ENCODE measurements at places on chromosomes 3 and 15.

DNA sequence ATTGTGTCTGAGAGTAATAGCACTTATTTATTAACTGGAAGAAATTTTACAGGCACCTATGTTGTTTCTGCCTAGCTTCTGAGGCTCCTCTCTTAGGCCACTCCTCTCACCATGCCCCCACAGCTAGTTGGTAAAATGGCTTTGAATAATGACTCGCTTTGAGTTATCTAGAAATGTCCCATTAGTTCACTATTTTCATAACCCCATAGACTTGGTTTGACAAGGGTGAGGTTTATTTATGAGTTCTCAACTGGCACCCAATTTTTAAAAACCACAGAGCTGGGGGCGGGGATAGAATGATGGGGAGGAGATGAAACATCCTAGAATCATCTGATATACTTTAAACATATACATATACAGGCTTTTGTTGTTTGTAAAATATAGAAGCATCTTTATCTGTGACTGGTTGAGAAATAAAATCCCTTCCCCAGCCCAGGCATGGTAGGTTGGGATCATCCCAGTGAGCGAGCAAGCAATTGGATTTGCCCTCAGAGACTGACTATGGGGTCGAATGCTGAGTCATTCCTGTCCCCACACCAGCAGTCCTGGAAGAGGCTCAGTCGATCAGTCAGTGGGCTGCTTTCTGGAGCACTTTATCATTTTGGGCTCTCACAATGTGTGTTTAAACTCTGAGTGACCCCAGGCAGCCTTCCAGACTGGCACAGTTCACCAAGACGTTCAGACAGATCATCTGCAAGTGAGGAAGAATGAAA, 60.2 kb upstream of the TSEN2 start:
- no peak for DNase-seq

DNA sequence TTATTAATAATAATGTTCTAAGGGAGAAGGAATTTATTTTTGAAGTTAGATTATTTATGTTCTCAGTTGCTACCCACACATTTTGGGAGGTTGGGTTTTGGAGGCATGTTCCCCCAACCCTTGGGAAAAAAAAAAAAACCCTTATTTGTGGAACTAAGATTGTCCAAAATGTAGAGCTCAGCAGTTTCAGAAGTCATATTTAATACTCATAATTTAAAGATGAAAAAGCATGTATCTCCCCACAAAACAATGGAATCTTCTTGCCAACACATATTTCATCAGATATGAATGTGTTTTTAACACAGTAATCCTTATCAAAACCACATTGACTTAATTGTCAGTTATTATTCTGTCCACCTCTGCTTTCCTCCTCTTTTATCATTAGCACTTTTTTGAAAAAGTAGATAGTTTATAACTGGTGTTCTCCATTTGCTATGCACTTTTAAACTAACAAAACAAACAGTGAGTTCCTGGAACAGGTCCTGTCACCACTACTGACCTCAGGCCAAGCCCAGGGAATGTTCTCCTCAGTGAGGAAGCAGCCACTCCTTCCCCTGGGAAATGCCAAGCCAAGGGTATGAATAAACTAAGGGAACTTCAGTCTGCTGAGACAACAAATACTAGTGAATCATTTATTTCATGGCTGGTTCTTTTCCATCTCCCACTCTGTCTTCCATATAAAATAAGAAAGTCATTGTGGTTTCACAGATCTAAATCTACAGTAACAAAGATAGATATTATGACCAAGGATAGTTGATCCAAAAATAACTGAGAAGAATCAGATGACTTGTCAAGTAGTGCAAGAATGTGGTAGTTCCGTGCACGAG, 414.4 kb upstream of the ALCAM start:
- DNase-seq: no peak

DNA sequence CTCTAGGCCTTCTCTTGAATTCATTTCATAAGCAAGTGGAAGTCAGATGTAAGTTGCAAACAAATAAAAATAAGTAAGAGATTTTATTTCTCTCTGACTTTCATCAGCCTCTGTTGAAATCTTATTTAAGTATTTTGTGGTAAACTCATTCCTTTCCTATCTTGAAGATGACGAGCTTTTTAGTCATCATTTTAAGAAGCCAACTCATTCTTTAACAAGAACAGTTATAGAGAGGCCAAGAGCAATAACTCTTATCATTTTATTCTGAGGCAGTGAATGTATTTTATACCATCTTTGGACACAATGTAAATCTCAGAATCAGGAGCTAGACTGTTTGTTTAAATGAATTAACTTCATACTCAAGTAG, 147.5 kb upstream of the MBNL1 start:
- no peak for DNase-seq

GRCh38 chr15:33200903-33201302, 6.4 kb upstream of the FMN1 start:
- no peak for DNase-seq

All from pons (tissue), 1 donor.